ENCODE measurements at places on chromosomes 2 and 18.

GRCh38 chr2:225337183-225337582, 62.3 kb upstream of the NYAP2 start:
- DNase-seq = no peak

DNA sequence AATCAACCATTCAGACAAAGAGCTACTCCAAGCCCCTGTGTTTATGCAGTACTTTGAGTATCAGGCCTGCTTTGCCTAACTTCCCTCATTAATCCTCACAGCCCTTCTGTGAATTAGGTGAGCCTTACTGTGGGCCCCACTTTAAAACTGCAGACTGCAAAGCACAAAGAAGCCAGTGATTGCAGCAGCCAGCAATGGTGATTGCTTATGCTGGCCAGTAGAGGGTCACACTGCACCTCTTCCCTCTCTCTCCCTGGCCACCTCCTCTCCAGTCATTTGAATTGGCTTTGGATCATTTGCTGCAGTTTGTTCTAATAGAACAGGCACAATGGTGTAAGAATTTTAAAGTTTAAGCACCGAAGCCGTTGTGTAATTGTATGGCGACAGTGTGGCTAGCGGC, 229.9 kb downstream of the AGPS start:
- DNase-seq = peak; percentile 39

DNA sequence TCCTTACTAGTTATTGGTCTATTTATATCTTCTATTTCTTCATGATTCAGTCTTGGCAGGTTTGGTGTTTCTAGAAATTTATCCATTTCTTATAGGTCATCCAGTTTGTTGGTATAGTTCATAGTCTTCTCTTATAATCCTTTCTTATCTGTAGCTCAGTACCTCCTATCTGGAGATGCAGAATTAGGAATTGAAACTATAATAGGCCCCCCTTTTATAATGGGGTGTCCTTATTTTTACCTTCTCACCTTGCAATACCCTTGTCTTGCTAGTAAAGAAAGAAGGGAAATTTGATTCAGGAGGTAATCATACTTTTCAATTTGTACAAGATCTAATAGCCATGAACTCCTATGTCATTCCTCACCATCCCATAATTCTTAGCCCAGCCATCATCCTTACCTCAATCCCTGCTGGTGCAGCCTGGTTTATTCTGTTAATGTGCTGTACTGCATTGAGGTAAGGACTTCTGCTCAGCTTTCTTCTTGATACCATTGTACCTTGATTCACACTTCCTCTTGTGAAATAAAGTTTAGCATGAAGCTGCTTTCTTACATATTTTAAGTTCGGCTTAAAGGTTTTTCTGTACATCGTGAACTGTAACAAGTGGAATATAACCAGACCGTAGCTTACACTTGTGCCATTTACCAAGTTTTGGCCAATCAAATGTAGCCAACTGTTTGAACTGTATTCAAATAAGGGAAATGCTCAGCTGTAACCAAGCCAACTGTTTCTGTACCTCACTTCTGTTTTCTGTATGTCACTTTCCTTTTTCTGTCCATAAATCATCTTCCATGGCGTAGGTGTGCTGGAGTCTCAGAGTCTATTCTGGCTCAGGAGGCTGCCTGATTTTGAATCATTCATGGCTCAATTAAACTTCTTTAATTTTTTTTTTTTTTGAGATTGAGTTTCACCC, 40.1 kb upstream of the PTH2R start:
- no peak for DNase-seq

GRCh38 chr2:117087535-117088291, 726.8 kb upstream of the DDX18 start:
- DNase-seq = peak; percentile 8

- DNase-seq = no peak
Measured at GRCh38 chr2:233433029-233433428, 78.7 kb downstream of the DGKD start.

DNA sequence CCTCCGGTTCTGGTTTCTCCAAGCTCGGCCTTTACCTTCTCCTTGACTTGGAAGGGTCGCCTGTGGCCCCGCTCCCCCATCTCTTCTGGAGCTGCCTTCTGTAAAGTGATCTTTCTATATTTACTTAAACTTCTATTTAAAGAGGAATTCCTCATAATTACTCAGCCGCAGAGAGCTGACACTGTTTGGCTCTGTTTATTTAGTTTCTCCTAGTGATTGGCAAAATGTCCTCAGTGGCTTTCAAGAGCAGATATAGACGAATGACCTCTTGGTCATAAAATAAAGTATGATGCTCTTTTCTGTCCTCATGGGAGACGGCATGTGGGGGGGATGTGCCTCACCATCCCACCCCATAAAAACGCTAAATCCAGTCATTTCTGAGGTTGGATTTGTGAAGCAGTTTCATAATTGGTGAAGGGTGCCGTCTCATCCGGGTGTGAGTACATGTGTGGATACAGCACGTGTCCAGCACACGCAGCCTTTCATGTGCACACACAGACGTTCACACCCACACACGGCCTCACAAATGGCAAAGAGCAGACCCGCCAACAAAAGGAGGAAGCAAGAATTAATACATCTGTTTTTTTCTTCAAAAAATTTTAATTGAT, 43.4 kb upstream of the SMAD7 start:
- no peak for DNase-seq

DNA sequence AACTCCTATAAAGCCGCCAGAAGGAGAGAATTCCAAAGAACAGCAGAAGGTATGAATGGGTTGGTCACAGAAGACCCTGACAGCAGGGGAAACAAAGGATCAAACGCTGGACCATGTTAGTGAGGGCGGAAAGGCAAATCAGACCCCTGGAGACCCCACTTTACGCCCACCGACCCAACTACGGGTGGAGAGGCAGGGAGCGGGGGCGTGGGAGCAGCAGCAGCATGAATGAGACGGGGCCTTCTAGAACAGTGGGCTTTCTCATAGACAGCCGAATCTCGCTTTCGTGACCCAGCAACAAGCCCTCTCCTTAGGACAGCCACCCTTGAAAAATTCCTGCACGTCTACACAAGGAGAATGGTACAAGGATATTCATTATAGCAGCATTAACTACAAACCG, 191.0 kb downstream of the HDAC4 start:
- no peak for DNase-seq
